ENCODE measurements at places on chromosomes 7 and 10.

- DNase-seq: no peak
Observed at GRCh38 chr7:134601459-134601858, 45.2 kb upstream of the BPGM start.

DNA sequence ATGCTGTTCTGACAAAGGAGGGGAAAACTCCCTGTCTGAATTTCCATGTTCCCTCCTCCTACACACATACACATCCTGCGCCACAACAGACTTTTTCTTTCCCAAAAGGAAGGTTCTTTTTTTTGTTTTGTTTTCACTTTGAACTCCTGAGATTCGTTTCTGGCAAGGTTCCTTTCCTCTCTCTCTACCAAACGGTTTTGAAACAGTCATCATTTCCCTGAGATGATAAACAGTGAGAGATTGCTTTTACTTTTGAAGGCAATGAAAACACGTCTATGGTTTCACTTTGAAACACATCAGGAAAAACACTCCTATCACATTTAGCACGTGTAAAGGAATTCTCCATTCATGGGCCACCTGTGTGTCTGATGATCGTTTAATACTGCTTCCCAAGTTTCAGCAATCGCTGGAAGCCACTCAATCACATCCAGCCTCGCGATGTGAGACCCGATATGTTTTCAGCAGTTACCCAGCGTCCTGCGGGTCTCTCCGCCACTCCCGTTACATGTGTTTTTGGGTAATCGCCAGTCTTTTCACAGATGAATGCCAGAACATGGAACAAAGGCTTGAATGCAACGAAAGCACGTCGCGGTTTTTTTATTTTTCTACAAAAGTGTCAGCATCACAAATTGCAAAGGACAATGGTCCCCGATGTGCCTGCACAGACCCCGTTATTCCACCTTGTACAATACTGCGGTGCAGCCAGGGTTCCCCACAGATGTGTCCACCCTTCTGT, 62.8 kb upstream of the CUX1 start:
- DNase-seq: no peak

DNA sequence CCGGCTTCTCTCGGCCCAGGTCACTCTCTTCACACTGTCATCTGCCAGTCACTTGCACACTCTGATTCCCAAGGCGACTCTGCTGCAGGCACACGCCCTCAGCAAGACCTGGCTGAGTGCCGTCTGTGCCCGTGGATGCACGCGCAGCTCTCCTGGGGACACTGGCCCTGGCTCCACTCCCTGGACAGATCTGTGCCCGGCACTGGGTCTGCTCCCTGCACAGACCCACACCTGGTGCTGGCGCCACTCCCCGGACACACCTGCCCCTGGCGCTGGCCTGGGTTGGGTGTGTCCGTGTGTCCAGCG, 133.2 kb downstream of the DNAJB6 start:
- DNase-seq: no peak

DNA sequence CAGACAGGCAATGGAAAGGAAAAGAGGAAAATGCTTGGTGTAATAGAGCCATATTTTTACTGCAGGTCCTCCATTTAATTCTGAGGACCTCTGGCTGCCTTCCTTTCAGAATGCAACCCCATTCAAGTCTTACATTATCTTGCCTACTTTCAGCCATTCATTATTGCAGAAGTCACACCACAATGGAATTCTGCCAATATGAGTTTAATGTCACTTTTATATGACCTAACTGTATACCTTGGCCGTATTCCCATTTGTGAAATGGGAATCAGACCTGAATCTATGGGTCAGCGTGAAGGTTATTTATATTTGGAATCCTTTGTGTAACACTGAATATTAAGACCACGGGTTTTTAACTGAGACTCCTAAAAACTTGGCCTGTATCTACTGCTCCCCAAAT, 241.7 kb upstream of the AOAH start:
- DNase-seq: no peak

DNA sequence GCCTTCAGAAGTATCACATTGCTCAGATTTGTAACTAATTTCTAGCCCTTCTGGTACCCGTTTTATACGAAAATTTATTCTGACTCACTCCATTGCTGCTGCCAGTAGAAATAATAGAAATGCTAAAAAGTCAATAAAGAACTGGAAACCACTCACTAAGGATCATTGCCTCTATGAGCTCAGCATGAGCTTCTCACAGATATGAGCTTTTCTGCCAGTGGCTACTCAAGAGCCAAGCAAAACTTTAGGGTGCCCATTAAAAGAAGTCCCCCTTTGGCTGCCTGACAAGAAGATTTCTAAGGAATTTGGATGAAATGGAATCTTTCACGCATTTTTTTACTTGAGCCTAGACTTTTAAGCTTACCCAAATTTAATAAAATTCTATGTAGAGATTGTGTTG, 52.5 kb downstream of the GPR37 start:
- no peak for DNase-seq

DNA sequence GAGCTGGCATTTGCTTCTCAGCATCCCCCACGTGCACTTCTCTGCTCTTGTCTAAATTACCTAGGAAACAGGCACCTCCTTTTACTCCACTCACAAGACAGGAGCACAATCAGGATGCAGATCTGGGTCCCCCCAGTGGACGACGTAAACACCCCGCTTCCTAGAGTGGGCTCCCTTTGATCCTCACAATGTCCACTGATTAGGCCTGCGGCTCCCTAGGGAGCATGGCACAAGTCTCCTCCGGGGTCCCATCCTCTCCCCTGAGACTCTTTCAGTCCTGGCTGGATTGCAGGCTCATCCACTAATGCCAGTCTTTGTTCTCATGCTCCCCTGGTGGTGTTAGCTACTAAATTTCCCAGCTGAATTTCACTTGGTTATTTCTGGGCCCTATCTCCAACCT, 98.3 kb downstream of the GLI3 start:
- DNase-seq: no peak

- no peak for DNase-seq
Observed at GRCh38 chr7:107035446-107035845, 9.1 kb upstream of the PRKAR2B start.

GRCh38 chr7:90222811-90223725, 11.5 kb downstream of the STEAP2 start:
- DNase-seq: no peak

DNA sequence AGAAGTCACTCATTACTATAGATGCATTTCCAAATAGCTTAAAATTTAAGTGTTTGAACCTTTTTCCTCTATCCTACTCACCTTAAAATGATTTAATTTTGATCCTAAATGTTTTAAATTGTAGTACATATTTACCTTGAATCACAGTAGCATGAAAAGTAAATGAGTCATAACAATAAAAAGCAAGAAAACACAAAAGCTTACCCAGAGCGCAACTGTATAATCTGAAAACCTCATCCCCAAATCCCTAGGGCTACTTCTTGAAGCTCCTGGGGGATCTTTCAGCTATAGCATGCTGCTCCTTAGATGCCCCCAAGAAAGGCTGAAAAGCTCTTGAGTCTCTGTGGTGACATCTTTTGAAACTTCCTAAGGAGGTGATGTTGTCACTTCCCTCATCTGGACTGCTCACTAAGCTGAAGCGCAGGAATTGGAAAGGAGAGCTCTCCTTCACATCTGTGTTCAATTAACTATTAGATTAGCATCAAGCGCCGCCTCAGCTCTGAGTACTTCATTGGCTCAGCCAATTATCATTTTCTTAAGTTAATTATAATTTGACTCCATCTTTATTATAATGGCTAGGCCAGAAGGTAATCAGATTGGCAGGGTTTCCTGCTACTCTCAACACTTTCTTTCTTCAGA, 60.2 kb downstream of the SEMA3E start:
- no peak for DNase-seq

- no peak for DNase-seq
Observed at GRCh38 chr7:50085344-50085743, 7.7 kb downstream of the ZPBP start.

DNA sequence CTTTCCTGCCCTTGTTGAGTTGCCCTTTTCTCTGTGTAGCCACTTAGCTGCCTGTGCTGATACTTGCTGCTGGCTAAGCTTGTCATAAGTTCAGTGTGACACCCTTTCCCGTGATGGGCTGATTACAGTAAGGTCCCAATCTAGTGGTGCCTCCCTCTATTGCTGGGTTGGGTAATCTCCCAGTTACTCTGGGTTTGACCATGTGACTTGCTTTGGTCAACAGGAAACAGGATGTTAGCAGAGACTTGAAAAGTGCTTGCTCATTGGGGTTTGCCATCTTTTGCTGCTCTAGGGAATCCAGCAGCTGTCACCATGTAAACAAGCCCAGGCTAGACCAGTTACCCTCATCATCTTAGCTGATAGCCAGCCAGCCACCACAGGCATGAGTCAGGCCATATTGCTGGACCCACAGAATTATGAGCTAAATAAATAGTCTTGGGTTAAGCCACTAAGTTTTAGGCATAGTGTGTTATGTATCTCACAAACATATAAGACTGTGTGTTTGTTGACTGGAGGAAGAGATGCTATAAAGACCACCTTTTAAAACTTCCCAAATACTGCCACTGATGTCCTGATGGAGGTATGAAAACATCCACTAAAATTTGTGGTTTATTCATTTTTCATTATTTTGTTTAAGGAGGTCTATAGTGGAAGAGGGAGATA, 4.0 kb upstream of the LEP start:
- no peak for DNase-seq
